Left ventricle myocardium inferior (tissue), 1 donor: ENCODE measurements at places on chromosomes 2 and 18.
A peak's percentile ranks its signal among the peaks of the same experiment; 100 is the strongest.

DNA sequence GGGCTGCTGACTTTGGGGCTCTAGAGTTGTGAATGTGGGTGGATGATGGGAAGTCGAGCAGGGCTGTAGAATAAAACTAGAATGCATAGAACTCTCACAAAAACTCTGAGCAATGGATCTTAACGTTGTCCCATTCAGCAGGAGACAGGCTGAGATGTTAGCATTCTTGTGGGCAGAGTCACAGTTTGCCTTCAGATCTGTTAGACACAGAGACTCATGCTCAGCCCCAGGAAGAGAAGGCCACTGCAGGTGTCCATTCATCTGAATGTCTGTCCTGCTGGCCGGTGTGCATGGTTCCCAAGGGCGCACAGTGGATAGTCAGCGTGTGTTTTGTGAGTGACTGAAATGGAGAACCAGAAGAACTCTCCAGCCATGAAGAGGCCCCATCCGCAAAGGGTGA, 111.3 kb downstream of the TSN start:
- DNase-seq, result no peak

DNA sequence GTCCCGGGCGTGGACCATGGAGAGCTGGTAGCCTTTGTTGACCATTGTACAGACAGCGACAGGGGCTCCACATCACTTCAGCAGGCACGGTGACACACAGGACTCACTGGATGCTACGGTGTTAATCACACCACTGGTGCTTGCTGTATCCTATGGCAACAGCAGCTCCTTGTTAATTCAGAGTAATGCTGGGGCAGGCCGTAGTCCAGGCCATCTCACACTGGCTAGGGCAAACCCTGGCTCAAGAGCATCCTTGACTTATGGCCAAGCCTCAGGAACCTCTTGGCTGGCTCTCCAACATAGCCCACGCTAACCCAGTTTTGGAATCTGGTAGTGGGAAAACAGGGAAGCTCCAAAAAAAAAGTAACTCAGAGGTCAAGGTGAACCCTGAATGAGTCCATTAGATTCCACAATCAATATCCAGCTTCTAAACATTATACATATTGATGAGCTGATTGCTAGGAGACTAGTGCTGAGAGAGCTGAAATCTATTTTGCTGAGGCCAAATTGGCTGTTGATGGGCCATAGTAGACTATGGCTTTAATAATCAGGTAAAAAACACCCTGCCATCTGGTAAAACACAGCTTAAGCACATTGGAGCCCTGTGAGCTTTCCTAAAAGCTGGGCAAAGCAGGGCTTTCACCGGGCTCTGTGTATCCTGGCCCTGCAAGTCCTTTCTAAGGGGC, 253.6 kb downstream of the PRKCE start:
- DNase-seq, result no peak

DNA sequence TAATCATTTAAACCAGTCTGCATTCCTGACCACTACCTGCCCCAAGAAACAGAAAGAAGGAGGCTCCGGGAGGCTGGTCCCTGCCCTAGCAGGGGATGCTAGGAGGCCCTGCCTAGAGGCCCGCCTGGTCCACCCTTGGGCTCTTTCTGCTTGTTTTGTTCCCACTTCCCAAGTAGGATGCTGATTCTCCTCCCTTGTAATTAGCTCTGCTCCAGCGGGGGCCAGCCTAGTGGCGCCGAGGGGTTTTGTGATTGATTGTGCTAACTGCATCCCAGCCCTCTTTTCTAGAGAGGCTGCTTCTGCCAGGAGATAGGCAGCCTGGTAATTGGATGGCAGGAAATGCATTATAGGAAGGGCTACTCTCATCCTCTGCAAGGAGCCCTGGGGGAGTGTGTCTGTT, 220.0 kb downstream of the LOXHD1 start:
- DNase-seq, result no peak

DNA sequence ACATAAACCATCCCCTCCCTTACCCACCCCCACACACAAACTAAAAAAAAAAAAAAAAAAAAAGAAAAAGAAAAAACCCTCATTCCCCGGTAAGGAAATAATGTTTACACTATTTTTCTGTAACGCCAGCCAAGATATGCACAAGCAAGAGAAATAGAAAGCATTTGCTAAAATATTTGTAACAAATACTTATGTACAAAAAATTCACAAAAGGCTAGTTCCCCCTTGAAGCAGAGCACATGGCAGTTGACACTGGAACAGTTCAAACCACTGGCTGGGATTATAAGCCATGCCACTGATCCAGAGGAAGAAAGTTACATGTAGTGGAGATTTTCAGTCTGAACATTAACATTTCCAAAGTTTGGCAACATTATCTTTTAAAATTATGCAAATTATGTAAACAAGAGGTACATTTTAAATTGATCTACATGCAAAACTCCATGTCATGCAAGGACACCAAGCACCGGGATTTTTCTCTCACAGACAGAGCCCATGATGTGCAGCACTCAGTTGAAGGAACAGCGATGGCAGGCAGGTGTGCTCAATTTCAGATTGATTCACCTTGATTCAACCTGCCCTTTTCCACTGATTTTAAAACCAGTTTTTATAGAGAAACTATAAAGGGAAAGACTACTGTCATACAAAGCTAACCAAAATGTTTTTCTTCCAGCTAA, 21.4 kb downstream of the PNO1 start:
- DNase-seq, result no peak

- no peak for DNase-seq
Measured at GRCh38 chr18:77539860-77540259, 290.2 kb downstream of the GALR1 start.

- DNase-seq, result no peak
Measured at GRCh38 chr18:57780706-57781347, 22.3 kb downstream of the ATP8B1 start.

GRCh38 chr2:105712166-105712915, 32.4 kb upstream of the NCK2 start:
- no peak for DNase-seq

GRCh38 chr2:41994233-41994637, 53.6 kb upstream of the PKDCC start:
- no peak for DNase-seq

GRCh38 chr2:37820471-37820986, 104.6 kb upstream of the RMDN2 start:
- no peak for DNase-seq

- DNase-seq, result no peak
Measured at GRCh38 chr2:54332386-54332785, 76.4 kb upstream of the TSPYL6 start.

GRCh38 chr2:17518212-17519154, at the start of gene RAD51AP2:
TSS of gene RAD51AP2 (minus strand) at chr2:17518440. CDS start at chr2:17518415, 25 bp downstream.
- peak; percentile 89 for DNase-seq

GRCh38 chr2:99468155-99468554, 21.7 kb downstream of the REV1 start:
- DNase-seq, result no peak

GRCh38 chr18:76445741-76446232, 49.3 kb downstream of the ZNF516 start:
- DNase-seq, result no peak
